ENCODE measurements at places on chromosomes 7 and 10. TPM values are rescaled to one million over a fixed set of nuclear protein-coding genes. Genes with fewer than 3 reads are reported as not detected.

DNA sequence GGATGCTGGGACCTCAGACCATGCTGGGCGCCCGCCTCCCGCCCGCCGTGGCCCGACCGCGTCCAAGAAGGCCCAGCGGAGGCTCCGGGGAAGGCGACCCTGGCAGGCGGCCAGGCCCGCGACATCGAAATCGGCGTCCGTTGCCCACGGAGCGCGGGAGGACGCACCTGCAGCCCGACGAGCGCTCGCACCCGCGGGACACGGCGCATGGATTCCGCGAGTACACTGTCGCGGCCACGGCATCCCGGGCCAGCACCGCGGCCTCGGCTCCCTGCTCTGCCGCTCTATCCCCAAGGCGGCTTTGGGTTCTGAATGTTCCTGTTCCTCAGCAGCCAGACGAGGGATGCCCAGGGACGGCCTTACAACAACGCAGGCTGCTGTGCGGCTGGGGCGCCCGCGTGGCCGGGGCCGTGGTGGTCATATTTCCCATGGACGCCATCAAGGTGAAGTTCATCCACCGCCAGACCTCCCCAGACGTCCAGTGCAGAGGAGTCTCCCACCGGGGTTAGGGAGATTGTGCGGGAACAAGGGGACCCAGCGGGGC is 67.5 kb upstream of the ZNF722 start:
- peaks cover 6% of the 10 kb centered on the region for H3K4me1 ChIP-seq
- H3K27ac ChIP-seq = no peak overlapping the region

DNA sequence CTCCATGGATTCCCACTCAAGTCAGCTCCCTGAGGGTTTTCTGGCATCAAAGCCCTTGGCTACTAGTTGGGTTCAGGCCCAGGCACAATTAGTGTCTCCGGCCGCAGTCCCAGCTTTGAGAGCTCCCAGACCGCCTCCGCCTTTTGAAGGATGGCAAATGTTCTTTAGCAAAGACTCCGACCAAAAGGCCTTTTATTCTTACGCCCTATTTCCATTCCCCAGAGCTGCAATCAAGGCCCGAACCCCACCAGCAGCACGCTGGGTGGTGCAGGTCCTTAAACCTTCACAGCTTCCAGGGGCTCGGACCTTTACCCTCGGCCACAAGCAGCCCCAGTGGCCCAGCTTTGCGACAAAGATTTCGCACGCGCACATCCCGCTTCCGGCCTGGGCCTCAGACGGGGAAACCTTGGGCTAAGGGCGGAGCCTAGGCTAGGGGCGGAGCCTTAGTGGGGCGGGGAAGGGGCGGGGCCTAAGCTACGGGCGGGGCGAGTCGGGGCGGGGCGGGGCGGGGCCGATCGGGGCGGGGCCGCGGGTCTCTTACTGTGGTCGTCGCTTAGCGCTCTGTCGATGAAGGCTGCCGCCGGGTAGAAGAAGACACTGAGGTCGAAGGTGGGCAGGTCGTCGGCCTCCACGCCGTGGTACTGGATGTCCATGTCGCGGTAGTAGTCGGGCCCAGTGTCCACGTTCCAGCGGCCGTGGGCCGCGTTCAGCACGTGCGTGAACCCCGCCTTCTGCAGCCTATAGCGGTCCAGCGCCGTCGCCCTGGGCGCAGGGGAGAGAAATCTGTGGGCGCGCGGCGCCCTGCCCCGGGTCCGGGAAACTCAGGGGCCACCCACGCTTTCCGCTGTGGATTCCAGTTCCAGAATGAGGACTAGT is 68.0 kb upstream of the SAMD8 start:
- H3K4me3 ChIP-seq = no peak overlapping the region
- DNase-seq = peak; percentile 62
- H3K27ac ChIP-seq = no peak overlapping the region
- no peaks in the 10 kb centered on the region for H3K27me3 ChIP-seq

- H3K36me3 ChIP-seq = peaks cover 15% of the 10 kb centered on the region
- no peaks in the 10 kb centered on the region for H3K4me1 ChIP-seq
These were observed 6.4 kb downstream of the ECHS1 start for GRCh38 chr10:133366751-133367150.

- H3K27ac ChIP-seq = peak within 1 kb of the TSS; percentile 84
- H3K4me1 ChIP-seq = peaks cover 39% of the 10 kb centered on the region
- peak within 1 kb of the TSS; percentile 95 for H3K4me3 ChIP-seq
- DNase-seq = peak; percentile 99
- no peaks in the 10 kb centered on the region for H3K27me3 ChIP-seq
These were observed at the start of gene ADK for GRCh38 chr10:74150990-74151878. ADK (plus strand) TSS chr10:74151221; CDS start chr10:74151279, 58 bp downstream.

DNA sequence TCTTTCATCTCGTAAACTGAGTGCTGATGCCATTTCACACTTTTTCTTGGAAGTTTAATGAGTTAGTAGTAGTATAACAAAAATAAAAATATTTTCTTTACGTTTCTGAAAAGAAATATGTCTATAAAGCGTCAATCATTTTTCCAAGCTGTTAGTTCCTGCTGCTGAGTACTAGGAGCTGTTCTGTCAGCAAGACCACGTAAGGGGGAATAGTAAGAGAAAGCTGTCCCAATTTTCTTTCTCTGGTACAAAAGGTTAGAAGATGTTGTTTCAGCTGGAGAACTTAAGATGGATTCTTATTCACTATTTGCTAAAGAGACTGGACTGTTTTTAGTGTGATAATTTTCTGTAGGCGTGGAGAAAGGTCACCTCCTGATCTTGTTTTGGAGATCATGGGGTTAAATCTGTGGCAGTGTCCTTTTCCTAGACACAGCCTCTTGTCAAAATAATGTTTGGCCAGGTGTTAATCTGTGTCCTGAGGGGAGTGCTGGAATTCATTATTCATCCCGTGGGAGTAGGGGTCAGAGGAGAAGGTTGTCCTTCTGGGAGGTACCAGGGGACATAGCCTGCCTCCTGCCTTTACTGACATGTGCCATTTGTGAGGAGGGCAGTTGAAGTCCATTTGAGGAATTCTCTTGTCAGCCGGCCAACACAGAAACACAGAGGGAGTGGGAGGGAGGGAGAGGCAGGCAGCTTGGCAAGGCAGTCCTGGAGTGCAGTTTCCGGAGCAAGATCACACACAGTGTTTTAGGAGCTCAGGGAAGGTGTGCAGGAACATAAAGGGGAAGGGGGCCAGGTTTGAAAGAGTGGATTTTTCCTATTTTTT is 368.7 kb downstream of the AUTS2 start:
- DNase-seq = no peak
- no peaks in the 10 kb centered on the region for H3K27me3 ChIP-seq
- no peaks in the 10 kb centered on the region for H3K36me3 ChIP-seq
- H3K4me3 ChIP-seq = no peak overlapping the region
- no peaks in the 10 kb centered on the region for H3K4me1 ChIP-seq

DNA sequence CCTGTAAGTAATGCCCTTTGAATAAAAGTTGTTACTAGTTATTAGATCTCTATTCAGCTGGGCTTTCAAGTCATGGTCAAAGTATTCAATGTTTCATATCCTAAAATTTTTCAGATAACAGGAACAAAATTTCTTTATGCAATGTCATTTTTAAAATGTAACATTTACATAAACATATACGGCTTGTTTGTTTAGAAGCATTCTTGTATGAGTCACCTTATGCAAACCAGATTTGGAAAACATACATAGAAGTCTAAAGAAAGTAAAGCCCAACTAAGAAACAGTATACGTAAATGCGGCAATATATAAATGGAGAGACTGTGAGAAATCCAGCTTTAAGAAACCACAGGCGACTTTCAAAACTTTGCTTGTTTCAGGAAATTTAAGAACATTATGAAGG is 10.5 kb downstream of the TMEM168 start:
- no peak overlapping the region for H3K27ac ChIP-seq
- no peaks in the 10 kb centered on the region for H3K27me3 ChIP-seq
- no peaks in the 10 kb centered on the region for H3K4me1 ChIP-seq

GRCh38 chr7:78002021-78002420 is 203.4 kb downstream of the PHTF2 start:
- no peaks in the 10 kb centered on the region for H3K27me3 ChIP-seq
- no peak for DNase-seq
- no peaks in the 10 kb centered on the region for H3K4me1 ChIP-seq

GRCh38 chr10:101535949-101536348 is 52.1 kb downstream of the POLL start:
- H3K27me3 ChIP-seq = no peaks in the 10 kb centered on the region
- no peak overlapping the region for H3K4me3 ChIP-seq
- DNase-seq = no peak
- no peak overlapping the region for H3K27ac ChIP-seq
- H3K4me1 ChIP-seq = no peaks in the 10 kb centered on the region

- H3K4me1 ChIP-seq = no peaks in the 10 kb centered on the region
- no peak for DNase-seq
- H3K27ac ChIP-seq = no peak overlapping the region
- H3K27me3 ChIP-seq = peaks cover 9% of the 10 kb centered on the region
- H3K4me3 ChIP-seq = no peak overlapping the region
These were observed 464 bp downstream of the KIAA1217 start for GRCh38 chr10:24209432-24209771.

DNA sequence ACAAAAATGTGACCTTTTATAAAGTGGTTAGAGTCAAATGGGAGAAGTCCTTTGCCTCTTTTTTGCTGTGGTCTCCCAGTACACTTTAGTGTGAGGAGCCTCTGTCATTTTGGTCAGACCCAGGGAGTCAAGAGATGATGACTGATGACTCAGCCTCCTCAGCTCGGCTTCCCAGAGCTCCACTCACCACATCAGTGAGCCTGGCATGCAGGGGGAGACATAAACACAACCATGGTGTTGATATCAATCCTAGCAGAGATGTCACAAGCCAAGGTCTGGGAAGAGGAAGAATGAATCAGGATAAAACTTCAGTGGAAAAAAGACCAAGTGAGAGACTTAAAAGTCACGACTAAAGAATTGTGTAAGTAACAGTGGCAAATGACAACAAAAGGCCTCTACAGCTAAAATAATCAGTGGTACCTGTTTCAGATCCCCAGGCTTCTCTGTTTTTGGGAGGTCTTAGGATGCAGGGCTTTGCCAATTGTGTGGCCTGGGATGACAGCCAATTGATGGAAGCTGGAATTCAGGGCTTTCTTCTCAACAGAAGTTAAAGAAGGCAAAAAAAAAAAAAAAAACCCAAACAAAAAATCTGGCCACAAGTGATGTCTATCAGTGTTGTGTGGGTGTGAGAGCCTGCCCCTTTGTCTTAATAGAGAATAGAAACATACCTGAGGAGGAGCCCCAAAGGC is 50.2 kb downstream of the TFAM start:
- H3K4me1 ChIP-seq = peaks cover 12% of the 10 kb centered on the region
- H3K4me3 ChIP-seq = no peak overlapping the region
- no peaks in the 10 kb centered on the region for H3K36me3 ChIP-seq
- DNase-seq = no peak
- H3K27ac ChIP-seq = no peak overlapping the region

DNA sequence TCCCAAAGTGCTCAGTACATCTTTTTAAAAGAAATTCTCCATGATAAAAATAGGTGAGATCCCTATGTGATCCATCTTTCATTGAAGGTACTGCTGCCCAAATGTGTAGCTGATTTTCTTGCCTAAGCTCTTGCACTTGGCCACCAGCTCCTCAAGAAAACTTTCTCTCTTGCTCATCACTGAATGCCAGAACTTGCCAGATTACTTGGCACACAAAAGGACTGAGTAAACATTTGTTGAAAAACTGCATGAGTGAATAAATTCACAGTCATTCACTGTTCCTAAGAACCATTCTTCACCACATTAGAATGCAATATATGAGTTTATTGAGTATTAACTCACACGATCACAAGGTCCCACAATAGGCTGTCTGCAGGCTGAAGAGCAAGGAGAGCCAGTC is 99.9 kb downstream of the TRIL start:
- H3K27me3 ChIP-seq = peaks cover 5% of the 10 kb centered on the region
- H3K36me3 ChIP-seq = no peaks in the 10 kb centered on the region
- H3K4me3 ChIP-seq = no peak overlapping the region
- DNase-seq = no peak
- no peak overlapping the region for H3K27ac ChIP-seq

GRCh38 chr7:109545686-109546085 is 976.0 kb downstream of the DNAJB9 start:
- H3K4me3 ChIP-seq = no peak overlapping the region
- H3K36me3 ChIP-seq = no peaks in the 10 kb centered on the region
- no peaks in the 10 kb centered on the region for H3K4me1 ChIP-seq
- H3K27me3 ChIP-seq = no peaks in the 10 kb centered on the region

GRCh38 chr7:18570441-18570840 is 74.9 kb downstream of the HDAC9 start:
- no peak overlapping the region for H3K27ac ChIP-seq
- no peaks in the 10 kb centered on the region for H3K4me1 ChIP-seq
- no peaks in the 10 kb centered on the region for H3K27me3 ChIP-seq
- no peak for DNase-seq
- no peak overlapping the region for H3K4me3 ChIP-seq
- no peaks in the 10 kb centered on the region for H3K36me3 ChIP-seq

GRCh38 chr10:11489591-11489990 is 121.9 kb downstream of the USP6NL start:
- H3K4me1 ChIP-seq = no peaks in the 10 kb centered on the region
- no peak overlapping the region for H3K27ac ChIP-seq

GRCh38 chr10:54905578-54906192 is 104.7 kb upstream of the PCDH15 start:
- H3K27me3 ChIP-seq = no peaks in the 10 kb centered on the region
- no peak for DNase-seq
- H3K4me1 ChIP-seq = no peaks in the 10 kb centered on the region
- no peak overlapping the region for H3K27ac ChIP-seq

DNA sequence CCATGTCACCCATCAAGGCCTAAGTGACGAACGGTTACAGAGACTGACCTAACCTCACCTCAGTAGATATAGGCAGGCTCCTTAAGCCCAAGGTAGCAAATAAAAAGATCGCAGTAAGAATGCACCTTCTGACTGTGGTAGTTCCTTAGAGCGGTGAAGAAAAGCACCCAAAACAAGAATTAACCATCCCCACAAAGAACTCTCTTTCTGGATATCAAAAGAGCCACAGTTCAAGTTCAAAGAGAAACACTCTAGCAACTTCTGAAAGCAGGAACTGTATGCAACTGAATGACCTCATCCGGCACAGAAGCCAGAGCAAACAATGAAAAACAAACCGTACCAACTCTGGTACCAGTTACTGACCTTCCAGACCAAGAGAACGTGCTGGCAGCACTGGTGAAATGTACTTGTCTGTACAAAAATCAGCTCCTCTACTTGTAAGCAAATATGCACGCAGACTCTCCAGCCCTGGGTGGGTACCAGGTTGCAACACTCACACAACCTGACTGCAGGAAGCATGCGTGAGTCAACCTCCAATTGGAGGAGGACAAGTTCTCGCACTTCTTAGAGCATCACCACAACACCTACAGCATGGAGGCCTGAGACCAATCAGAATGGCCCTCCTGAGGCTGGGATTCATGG is 202.7 kb downstream of the FAM107B start:
- DNase-seq = peak; percentile 86
- H3K27ac ChIP-seq = peak overlapping the region; percentile 82
- peaks cover 12% of the 10 kb centered on the region for H3K36me3 ChIP-seq
- no peaks in the 10 kb centered on the region for H3K27me3 ChIP-seq
- peaks cover 93% of the 10 kb centered on the region for H3K4me1 ChIP-seq

- no peak for DNase-seq
- H3K27me3 ChIP-seq = no peaks in the 10 kb centered on the region
- peaks cover 28% of the 10 kb centered on the region for H3K4me1 ChIP-seq
- H3K27ac ChIP-seq = no peak overlapping the region
- H3K36me3 ChIP-seq = peaks cover 18% of the 10 kb centered on the region
These were observed 7.2 kb downstream of the GCC1 start for GRCh38 chr7:127578036-127578684.

KIAA1549 gene
- total RNA-seq = 0.11 TPM

TBXAS1 gene
- 16.6 TPM for total RNA-seq

VCL gene
- 29.6 TPM for total RNA-seq

AKR1C4 gene
- not detected for total RNA-seq
